ENCODE measurements at places on chromosomes 6 and 20.

DNA sequence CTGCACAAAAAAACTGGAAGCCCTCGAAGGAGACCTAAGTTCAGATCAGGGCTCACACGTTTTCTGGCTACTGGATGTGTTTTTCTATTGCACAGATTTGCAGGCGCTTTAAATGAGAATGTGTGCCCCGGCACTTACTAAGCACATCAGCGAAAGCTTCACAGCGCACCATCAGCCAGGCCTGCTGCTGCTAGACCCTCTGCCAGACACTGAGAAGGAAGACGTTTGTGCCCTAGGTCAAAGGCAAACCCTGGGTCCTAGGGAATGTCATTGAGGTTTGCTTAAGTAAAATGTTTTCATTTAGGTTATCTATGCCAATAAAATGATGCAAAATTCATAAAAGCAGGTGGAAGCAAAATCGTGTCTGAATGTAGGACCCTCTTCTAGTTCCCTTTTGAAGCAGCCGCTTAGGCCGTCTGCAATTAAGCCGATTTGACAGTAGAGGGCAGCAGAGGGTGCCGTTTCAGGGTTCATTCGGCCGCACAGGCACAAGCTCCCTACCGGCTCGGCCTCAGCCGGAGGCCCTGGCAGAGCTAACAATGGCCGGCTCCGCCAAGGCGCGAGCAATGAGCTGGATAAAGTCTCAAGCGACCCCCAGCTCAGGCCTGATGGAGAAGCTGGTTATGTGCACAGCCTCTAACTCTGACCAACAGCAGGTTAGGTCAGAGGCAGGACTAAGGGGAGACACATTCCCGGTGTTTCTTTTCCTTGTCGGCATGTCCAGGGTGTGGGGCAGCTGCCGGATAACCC lies 107.2 kb upstream of the FOXA2 start:
- DNase-seq: peak; percentile 81

GRCh38 chr6:81003156-81003555 lies 749.3 kb downstream of the TENT5A start:
- DNase-seq: peak; percentile 65

- DNase-seq: no peak
Observed at GRCh38 chr6:108203189-108204112, 37.6 kb downstream of the NR2E1 start.

DNA sequence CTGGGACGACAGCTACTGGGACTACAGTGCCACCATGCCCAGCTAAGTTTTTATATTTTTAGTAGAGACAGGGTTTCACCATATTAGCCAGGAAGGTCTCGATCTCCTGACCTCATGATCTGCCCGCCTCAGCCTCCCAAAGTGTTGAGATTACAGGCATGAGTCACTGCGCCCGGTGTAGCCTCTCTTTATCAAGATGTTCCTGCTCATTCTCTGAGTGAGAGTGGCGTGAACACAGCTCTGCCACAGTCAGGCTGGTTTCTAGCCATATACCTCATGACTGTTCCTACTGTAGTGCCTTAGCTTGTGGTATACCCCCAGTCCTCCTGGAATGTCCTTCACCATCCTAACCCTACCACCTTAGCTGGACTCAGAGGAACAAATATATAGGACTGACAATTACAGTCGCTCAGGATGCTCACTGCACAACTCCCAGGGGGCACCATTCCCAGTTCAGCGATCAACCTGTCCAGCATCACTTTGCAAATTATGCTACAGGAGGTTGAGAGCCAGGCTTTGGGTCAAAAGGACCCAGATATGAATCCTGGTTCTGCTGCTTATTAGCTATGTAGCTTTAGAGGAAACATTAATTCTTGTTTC lies 86.3 kb downstream of the CHMP4B start:
- DNase-seq: no peak

- no peak for DNase-seq
Observed at GRCh38 chr20:39913274-39913673, 775.8 kb downstream of the MAFB start.

DNA sequence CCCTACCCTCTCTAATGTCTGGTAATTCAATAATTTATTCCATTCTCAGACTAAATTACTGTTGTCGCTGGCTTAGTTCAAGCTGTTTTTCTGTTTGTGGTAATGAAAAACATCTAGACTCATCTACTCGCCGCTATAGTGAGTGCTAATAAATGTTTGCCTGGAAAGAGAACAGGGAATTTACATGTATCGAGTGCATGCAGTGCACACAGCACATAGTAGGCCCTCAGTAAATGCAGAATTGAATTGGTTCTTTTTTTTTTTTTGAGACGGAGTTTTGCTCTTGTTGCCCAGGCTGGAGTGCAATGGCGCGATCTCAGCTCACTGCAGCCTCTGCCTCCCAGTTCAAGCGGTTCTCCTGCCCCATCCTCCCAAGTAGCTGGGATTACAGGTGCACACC lies 7.7 kb upstream of the NSFL1C start:
- DNase-seq: no peak

DNA sequence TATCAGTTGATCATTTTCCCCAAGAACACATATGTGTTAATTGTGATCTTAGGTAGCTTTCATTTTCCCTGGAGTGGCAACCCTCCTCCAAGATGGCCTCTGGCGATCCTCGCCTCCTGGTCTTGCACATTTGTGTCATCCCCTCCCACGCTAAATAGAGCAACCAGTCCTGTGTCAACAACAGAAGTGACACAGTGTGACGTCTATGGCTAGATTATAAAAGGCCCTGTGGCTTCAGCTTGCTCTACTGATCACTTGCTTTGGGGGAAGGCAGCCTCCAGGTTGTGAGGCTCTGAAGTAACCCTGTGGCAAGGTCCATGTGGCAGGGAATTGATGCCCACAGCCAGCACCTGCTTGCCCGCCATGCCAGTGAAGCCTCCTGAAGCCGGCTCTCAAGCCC lies 30.6 kb upstream of the PPP1R14C start:
- DNase-seq: no peak

DNA sequence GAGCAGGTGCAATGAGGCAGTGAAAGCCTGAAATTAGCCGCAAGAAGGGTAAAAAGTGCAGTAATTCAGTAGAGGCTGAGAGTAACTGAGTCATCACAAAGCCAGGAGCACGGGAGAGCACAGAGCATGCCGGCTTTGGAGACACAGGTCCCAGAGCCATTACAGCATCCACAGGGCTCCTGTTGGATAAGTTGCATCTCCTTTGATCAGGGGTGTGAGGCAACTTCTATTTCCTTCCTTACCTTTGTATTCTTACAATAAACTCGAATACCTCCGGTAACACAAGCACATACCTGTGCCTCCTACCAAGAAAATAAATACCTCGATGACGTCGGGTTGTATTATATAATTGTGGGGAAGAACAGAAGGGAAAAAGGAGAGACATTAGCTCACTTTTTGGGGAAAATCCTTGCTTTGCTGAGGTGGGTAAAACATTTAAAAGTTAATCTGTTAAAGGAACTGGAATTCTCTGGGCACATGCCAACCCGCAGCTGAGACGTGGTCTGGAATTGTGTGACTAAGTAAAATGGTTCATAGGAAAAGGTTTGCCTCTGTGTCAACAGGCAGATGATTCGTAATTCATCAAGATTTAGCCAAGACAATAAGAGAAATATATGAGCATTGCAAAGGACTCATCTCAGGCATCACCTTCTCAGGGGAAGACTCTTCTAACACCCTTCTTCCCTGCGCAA lies 360.7 kb upstream of the ZFP64 start:
- peak; percentile 42 for DNase-seq

GRCh38 chr20:64005394-64005793 lies 24.5 kb downstream of the PRPF6 start:
- DNase-seq: no peak
